ENCODE measurements at places on chromosomes 7 and 10.

- no peak for DNase-seq
These were observed 220.3 kb downstream of the SNX13 start for GRCh38 chr7:17719998-17720397.

GRCh38 chr10:32210306-32211045, 136.5 kb downstream of the EPC1 start:
- DNase-seq, result no peak

DNA sequence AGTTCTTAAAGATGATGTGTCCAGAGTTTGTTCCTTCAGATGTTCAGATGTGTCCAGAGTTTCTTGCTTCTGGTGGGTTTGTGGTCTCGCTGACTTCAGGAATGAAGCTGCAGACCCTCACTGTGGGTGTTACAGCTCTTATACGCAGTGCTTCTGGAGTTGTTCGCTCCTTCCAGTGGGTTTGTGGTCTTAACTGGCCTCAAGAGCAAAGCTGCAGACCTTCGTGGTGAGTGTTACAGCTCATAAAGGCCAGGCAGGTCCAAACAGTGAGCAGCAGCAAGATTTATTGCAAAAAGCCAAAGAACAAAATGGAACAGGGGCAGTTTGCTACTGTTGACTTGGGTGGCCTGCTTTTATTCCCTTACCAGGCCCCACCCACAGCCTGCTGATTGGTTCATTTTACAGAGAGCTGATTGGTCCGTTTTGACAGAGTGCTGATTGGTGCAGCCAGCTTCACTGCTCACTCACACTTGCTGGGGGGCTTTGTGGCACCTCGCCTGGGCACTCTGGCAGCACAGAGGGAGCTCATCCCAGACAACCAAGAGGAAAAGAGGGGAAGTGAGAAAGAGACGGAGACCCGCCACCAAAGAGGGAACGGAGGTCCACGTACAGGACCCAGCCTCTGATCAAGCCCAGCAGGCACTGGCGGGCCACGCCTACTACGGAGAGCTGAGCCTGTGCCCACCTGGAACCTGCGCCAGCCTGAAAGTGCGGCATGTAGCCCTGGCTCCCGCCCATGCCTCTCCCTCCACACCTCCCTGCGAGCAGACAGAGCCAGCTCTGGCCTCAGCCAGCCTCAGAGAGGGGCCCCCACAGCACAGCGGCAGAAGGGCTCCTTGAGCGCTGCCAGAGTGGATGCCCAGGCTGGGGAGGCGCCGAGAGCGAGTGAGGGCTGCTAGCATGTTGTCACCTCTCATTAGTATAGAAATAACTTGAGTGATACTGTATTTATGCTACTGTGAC, 55.8 kb upstream of the SEMA3C start:
- no peak for DNase-seq

- DNase-seq, result no peak
These were observed 7.4 kb upstream of the CYCS start for GRCh38 chr7:25132430-25132829.

- DNase-seq, result no peak
These were observed 11.6 kb upstream of the CHST15 start for GRCh38 chr10:124105045-124105444.

GRCh38 chr7:33886149-33886623, 19.2 kb upstream of the BMPER start:
- DNase-seq, result no peak

- no peak for DNase-seq
These were observed 1.3 kb upstream of the NAPEPLD start for GRCh38 chr7:103150192-103150591.

DNA sequence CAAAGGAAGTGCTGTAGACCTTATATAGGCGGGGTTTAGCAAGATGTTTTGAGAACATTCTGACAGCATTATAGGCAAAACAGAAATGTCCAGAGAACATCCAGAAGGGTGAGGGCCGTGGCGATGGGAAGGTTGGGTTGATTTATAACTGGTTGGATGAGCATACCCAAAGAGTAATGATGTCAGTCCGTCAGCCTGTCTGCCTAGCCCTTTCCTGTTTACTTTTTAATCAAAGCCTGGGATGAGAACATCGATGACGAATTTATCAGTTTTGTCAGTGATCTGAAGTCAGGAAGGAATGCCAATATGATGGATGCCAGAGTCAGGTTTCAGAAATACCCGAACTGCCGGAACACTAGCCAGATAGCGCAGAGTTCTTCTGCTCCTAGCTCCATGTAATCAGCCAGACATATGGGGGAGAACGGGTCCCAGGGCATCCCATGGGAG, 33.8 kb upstream of the TRIM8 start:
- DNase-seq, result peak; percentile 8

GRCh38 chr7:105136221-105136620, 122.2 kb downstream of the KMT2E start:
- no peak for DNase-seq

DNA sequence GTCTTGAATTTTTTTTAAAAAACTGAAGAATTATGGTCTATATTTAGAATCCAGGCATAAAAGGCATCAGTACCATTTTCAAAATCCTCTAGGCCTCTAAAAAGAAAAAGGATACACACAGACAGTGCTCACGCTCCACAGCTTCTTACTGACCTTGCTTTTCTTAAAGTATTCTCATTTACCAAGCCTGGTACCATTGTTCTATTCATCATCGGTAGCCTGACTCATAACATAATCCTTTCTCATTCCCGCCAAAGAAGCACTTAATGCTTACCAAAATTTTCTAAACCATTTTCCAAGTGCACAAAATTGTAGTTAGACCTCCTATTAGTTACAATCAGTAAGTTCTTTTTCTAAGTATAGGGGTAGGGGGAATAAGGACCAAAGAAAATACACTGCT, 54.6 kb downstream of the ATE1 start:
- no peak for DNase-seq

DNA sequence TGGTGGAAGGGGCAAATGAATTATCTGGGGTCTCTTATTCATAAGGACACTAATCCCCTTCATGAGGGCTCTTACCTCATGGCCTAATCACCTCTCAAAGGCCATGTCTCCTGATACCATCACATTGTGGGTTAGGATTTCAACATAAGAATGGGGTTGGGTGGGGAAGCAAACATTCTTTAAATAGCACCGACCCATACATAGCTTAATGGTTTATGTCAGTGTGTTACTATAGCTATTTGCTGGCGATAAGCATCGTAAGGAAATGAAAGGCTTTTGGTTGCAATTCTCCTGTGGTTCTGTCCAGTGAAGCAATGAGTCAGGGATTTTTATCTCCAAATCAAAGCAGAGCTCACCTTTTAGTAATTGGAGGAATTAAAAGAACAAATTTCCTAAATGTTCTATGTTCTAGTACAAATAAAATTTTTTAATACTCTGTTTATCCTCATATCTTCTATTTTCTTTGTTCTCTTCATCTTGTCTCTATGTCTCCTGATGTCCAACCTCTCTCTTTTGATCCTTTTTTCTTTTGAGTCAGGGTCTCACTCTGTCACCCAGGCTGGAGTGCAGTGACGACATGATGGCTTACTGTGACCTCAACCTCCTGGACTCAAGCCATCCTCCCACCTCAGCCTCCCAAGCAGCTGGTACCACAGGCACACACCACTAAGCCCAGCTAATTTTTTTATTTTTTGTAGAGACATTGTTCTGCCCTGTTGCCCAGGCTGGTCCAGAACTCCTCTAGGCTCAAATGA, 57.0 kb upstream of the GLCCI1 start:
- DNase-seq, result no peak

GRCh38 chr7:121212036-121212435, 116.8 kb upstream of the WNT16 start:
- DNase-seq, result no peak

- DNase-seq, result no peak
These were observed 97.6 kb downstream of the TCERG1L start for GRCh38 chr10:131213741-131214505.

- no peak for DNase-seq
These were observed 183.0 kb upstream of the CTBP2 start for GRCh38 chr10:125343118-125343925.

- peak; percentile 78 for DNase-seq
These were observed 3.1 kb upstream of the SLC18A3 start for GRCh38 chr10:49606981-49607535.

DNA sequence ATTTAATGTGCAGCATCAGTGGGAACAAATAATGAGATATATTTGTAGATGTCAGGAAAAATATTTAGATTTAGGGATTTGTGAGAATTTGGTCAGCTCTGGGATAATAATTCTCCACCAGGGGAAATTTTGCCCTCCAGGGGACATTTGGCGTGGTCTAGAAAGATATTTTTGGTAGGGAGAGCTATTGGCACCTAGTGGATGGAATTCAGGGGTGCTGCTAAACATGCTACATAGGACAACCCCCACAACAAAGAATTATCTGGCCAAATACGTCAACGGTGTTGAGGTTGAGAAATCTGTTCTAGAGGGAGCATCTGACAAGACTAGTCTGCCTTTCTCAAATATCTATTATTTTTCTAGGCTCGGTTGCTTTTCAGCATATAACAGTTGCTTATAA, 2.1 kb downstream of the ADK start:
- DNase-seq, result no peak

DNA sequence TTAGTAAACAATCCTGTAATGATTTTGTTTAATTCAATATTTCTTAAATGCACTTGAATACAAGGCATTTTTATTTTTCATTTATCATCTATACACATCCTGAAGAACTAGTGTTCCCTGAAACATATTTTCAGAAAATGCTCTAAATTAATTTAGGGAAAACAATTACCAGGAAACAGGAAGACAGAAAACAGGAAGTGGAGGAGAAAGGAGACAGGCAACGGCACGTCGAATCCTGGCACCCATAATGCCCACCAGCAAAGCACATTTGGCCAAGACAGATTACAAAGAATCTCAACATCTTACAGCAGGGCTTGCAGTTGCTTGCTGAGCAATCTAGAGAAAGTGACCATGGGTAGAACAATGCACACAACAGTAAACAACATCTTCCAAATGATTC, 571.1 kb downstream of the GRID1 start:
- DNase-seq, result no peak

DNA sequence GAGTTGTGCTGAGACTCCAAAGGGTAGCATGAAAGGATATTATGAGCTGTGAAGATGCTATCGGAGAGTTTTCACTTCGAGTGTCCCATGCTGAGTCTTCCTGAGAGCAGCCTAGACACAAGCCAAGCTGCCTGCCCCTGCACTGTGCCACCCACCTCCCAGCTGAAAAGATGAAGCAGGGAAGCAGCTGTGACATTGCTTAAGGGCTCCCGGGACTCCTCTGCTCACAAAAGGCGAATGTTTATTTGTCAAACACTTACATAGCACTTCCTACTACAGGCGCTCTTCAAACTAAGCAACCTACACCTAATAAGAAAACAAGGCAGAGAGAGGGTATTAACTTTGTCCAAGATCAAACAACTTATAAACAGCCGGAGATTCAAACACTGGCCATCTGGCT, 95.6 kb downstream of the OSBPL3 start:
- no peak for DNase-seq

DNA sequence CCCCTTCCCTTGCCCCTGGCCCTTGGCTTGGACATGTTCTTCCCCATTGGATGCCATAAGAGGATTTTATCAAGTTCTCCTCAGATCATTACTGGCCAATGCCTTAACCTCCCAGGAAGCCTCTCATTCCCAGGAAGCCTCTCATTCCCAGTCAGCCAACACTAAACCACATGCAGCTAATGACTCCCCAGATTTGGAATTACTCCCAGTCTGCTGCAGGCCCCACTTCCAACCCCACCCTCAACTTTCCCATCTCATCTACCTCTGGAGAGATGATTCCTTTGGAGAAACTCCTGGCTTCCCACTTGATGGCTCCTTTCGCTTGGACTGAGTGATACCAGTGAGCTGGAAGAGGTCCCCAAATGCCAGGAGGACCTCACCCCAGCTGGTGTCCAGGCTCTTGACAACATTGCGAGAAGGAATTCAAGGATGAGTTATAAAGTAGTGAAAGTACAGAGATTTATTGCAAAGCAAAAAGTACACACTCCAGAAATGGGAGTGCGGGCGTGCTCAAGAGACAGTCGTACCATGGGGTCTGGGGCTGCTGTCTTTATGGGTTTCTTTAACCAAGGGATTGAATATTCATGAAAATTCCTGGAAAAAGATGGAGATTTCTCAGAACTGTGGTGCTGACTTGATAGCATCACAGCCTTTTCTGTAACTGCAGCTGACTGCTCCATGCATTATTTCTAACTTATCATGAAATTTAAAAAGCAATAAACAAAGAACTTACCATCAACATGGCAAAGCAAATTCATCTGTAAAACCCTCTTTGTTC, 117.2 kb upstream of the ADCY1 start:
- DNase-seq, result no peak

- DNase-seq, result peak; percentile 60
These were observed 42.9 kb upstream of the BHLHA15 start for GRCh38 chr7:98168181-98168903.

DNA sequence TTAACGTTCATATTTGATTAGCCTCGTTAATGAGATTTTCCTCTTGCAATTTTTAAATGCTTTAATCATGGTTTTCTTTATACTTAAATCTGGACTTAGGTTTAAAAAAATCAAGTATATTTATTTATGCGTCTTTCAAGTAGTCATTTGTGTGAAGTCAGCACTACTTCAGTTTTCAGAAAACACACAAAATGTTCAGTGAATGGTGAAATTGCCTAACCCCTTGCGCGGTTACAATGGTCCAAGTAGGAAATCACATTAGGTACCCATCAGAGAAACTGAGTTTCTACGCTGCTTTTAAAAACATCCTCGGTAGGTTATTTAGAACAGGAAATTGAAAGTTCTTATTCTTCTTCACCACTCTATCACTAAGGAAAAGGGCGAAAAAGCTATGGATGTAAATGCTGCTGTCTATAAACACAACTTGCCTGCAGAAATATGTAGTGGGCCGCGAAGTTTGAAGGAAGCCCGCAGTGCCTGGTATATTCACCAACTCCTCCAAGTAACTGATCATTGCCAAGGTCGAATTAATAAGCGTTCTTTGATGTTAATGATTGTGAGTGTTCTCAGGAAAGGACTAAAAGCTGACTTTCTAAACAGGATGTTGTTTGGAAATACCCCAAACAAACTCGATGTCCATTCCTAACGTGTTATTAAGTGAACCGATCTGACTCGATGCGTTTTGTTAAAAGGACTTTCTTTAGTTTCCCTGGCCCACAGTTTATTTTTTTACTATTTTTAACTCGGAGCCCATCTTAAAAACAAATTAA, 1.0 kb downstream of the SYPL1 start:
- no peak for DNase-seq

GRCh38 chr7:8063706-8064297, 95.2 kb downstream of the GLCCI1 start:
- DNase-seq, result no peak

GRCh38 chr7:131103997-131104396, 223.7 kb upstream of the MKLN1 start:
- peak; percentile 39 for DNase-seq

DNA sequence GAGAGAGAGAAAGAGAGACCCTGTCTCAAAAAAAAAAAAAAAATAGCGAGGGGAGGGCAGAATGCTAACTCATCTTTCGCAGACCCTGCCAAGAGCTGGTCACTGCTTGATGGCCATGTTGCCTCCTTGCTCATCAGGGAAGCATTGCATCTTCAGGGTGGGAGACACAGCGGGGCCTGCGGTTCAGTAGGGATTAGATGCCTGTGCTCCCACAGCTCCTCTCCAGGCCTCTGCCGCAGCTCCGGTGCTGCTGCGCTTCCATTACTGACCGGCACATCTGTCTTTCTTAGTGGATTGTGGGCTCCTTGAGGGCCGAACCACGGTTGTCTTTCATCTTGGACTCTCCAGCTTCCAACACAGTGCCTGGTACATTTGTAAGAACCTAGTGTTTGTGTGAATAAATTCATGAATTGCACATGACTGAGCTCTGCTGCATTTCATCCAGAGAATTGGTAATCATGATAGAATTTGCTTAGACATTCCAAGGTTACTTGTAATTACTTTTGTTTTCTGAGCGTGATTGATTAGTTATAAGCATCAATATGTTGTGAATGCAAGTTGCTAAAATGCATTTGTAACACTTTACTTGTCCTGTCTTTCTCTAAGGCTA, 16.8 kb downstream of the HK1 start:
- DNase-seq, result no peak

All from left hindlimb (tissue), 1 donor.